ENCODE measurements at places on chromosomes 6 and 20.

GRCh38 chr6:109282756-109283155, 99.5 kb downstream of the CD164 start:
- DNase-seq, result no peak

DNA sequence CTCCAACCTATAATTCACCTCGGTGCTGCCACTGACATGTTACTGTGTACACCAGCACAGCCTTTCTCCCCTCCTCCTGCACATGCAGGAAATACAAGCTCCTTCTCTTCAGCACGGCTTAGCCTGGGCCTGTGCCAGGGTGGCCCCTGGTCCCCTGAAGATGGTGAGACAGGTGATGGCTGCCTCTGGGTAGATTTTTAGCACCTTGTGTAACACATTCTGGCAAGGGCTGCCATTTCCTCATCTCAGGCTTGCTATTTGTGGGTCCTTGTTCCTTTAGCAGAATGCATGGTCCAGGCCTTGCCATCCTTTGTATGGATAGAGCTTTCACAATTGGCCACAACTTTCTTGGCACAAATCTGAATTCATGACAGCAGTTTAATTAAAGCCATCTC, 151.3 kb downstream of the CDC5L start:
- no peak for DNase-seq

GRCh38 chr20:24754691-24755090, 194.4 kb upstream of the CST7 start:
- no peak for DNase-seq

- peak; percentile 28 for DNase-seq
Observed at GRCh38 chr6:38493931-38494547, 145.7 kb downstream of the BTBD9 start.

GRCh38 chr20:382291-383115, 1.9 kb downstream of the TRIB3 start:
- DNase-seq, result no peak

GRCh38 chr20:44027343-44028002, 112.8 kb downstream of the TOX2 start:
- DNase-seq, result no peak

DNA sequence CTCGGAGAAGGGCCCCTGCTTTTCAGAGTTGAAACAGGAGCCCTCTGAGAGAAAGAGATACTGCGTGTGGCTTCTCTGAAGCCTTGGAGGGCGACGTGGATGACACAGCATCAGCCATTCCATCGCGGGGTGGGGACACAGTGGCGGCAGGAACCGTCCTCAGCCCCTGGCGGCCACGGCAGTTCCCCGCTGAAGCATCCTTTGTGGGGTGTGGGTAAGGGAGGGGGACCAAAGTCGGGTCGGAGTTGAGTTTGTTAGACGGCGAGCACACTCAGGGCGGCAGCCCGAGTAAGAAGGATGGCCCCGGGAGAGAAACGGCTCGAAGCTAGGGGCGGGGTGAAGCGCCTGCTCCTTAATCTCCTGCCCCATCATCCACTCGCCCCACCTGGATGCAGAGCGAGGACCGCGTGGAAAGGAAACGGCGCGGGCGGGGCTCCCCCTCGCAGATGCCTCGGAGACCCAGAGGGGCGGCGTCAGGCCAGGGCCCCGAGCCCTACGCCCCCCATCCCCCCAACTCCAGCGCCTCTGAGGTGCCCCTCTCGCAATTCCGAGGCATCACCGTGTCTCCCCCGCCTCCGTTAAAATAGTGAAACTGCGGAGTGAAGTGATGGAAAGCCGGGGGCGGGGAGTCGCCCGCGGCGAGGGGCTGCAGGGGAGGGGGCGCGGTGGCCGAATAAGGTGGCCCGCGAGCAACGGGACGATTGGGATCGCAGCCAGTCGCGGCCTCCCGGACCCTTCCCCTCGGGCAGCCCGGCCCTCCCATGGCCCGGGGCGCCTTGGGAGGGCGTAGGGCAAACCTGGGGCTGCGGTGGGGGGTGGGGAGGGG, 796 bp upstream of the RREB1 start:
- no peak for DNase-seq

- no peak for DNase-seq
Observed at GRCh38 chr6:10441004-10441654, 26.3 kb upstream of the TFAP2A start.

GRCh38 chr6:79446006-79446405, 91.2 kb downstream of the LCA5 start:
- no peak for DNase-seq

- DNase-seq, result no peak
Observed at GRCh38 chr6:119669221-119669620, 319.7 kb upstream of the MAN1A1 start.
